ENCODE measurements at places on chromosomes 7 and 10. TPM values are rescaled to one million over a fixed set of nuclear protein-coding genes. Genes with fewer than 3 reads are reported as not detected.

DNA sequence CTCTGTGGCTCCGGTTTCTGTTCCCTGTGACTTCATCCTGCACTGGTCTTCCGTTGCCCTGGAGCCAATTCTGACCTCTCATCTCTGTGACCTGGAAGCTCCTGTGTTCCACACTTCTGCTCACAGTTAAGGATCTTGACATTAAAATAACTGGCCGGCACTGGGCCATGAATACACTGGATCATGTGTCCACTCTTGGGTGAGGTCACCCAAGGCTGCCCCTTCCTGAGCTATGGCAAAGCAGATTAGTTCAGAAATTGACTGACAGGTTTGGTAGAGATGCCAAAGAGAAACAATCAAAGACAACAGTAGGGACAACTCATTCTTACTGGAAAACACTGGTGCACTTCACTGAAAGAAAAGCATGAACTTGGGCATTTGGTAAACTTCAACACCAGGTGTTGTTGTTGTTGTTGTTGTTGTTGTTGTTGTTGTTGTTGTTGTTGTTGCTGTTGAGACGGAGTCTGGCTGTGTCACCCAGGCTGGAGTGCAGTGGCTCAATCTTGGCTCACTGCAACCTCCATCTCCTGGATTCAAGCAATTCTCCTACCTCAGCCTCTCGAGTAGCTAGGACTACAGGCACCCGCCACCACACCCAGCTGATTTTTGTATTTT, 36.7 kb upstream of the GRID1 start:
- H3K4me1 ChIP-seq, result peaks cover 16% of the 10 kb centered on the region
- no peak for DNase-seq
- no peaks in the 10 kb centered on the region for H3K36me3 ChIP-seq
- no peak overlapping the region for H3K27ac ChIP-seq
- no peaks in the 10 kb centered on the region for H3K27me3 ChIP-seq

Gene AMPH
- 22.1 TPM for total RNA-seq

- H3K27ac ChIP-seq, result peak overlapping the region; percentile 86
- peak overlapping the region; percentile 54 for H3K4me3 ChIP-seq
- no peaks in the 10 kb centered on the region for H3K27me3 ChIP-seq
Measured at GRCh38 chr7:18508443-18509427, 13.2 kb downstream of the HDAC9 start.

Gene OR2A5
- not detected for total RNA-seq

DNA sequence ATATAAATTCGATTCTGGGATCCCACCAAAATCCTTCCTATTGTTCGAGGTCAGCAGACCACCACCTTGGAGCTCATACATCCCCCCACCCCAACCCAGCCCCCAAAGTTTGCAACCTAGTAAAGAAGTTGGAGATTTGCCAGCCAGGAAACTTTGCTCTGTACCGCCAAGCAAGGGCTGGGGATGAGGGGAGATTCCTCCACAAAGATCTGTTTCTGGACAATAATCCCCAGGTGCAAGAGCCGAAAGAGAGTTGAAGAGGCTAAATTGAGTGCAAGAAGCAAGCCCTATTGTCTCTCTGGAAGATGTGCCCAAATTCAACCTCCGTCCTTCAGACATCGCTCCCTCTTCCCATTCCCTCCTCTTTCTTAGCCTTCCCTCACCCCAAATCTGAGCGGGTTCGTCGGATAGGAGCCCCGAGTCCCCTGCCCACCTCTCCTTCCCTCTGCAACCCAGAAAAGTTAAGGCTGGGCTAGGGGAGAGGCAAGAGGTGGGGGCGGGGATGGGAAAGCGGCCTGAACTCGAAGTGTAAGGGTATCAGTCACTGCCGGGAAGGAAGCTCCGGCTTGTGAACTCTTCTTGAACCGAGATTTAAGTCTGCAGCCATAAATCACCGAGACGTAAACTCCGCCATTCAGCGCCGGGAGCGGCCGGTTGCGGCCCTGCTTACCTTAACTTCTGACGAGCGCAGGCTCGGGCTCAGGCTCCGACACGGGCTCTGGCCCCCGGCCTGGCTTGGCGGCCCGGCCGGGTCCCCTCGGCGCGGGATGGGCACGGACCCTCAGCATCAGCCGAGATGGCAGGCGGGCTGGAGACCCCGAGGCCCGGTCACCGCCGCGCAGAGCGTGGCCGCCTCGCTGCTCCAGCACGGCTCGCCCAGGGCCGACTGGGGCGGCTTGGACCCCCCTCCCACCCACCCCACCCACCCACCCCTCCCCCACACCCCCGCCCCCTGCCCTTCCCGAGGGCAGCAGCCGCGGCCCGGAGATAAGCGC, 10.8 kb upstream of the HOXA2 start:
- H3K27ac ChIP-seq, result peak overlapping the region; percentile 97
- no peaks in the 10 kb centered on the region for H3K36me3 ChIP-seq
- peaks cover 8% of the 10 kb centered on the region for H3K4me1 ChIP-seq
- no peak for DNase-seq
- peak overlapping the region; percentile 81 for H3K4me3 ChIP-seq

- H3K36me3 ChIP-seq, result no peaks in the 10 kb centered on the region
- H3K4me1 ChIP-seq, result no peaks in the 10 kb centered on the region
- H3K4me3 ChIP-seq, result no peak overlapping the region
- no peaks in the 10 kb centered on the region for H3K27me3 ChIP-seq
Measured at GRCh38 chr10:34555653-34556052, 259.4 kb downstream of the PARD3 start.

- no peak for DNase-seq
- no peaks in the 10 kb centered on the region for H3K4me1 ChIP-seq
- no peaks in the 10 kb centered on the region for H3K27me3 ChIP-seq
- no peaks in the 10 kb centered on the region for H3K36me3 ChIP-seq
- no peak overlapping the region for H3K27ac ChIP-seq
Measured at GRCh38 chr7:151940048-151940811, 16.0 kb upstream of the GALNTL5 start.

All from ascending aorta (tissue), 2 donors.